ENCODE measurements at places on chromosomes 4 and X.
A peak's percentile ranks its signal among the peaks of the same experiment; 100 is the strongest.

DNA sequence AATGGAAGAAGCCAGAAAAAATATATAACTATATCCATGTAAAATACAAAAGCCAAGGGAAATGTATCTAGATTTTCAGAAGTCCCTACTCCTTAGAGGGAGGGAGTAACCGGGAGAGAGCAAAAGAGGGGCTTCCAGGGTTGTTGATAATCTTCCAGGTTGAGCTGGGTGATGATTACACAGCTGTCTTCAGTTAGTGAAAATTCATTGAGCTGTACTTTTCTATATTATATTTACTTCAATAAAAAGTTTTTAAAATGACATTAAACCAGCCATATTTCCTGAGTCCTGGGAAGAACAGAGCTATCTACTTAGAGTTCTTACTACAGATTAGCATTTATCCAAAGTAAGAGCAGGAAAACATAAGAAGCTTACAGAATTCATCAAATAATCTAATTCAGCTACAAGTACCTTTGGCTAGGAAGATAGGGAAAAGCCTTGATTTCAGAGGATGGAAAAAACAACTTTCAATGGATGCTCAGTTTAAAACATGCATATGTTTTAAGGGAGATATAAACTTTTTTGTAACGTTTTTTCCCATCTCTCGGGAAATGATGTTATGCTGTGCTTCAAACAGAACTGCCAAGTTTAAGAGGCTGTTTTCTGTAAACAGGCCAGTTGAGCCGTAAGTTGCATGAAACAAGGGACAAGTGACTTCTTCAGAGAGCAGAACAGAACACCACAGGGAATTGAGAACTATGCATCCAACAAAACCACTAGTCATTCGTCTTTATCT, 204.6 kb downstream of the SCFD2 start:
- DNase-seq, result peak; percentile 9

DNA sequence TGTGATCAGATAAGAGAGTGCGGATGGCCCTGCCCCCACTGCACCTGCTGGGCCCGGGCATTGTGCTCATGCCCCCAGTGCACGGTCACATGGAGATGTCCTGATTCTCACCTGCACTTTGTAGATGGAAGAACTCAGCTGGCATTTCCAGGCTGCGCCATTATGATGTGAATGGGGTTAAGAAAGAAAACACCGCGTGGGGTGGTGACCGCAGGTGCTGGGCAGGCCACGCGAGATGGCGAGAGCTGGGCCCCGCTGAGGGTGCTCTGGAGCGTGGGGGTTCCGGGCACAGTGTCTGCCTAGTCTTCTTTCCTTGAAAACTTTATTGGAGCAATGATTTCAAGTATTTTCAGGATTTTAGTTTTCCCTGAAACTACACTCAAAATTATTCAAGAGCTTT, 17.8 kb upstream of the HGFAC start:
- DNase-seq, result no peak

DNA sequence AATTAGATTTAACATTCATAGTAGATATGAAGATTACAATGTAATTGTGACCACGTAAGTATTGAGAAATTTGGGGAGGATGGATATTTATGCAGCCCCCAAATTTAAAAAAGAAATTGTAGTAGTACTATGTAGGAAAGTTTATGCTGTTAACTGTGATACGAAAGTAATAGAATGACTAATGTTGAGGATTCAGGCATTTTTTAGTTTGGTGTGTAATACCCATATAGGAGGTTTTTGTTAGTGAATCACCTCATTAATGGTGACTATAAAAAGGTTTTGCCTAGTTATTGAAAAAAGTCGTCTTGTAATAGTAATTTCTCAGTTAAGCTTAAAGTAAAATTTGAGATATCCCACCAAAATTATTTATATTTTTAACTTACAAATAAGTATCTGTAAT, 67.2 kb downstream of the SMARCAD1 start:
- DNase-seq, result no peak

DNA sequence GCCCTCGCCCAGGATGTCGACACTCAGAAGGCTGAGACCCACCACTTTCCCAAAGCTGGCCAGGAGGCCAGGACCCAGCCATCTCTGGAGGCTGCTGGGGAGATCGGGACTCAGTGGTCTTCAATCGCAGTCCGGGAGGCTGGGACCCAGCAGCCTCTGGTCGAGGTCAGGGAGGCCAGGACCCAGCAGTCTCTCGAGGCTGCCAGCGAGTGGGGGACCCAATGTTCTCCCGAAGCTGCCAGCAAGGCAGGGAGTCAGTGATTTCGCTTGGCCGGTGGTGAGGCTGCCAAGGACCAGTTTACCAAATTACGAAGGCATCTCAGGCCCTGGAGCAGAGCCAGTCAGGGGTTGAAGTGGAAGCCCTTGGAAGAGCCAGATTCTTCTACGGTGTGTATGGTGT, 181.6 kb downstream of the NAF1 start:
- DNase-seq, result no peak

GRCh38 chrX:123087326-123087725, 96.8 kb upstream of the GRIA3 start:
- DNase-seq, result no peak

GRCh38 chrX:102708900-102709299, 3.3 kb upstream of the GPRASP2 start:
- no peak for DNase-seq

DNA sequence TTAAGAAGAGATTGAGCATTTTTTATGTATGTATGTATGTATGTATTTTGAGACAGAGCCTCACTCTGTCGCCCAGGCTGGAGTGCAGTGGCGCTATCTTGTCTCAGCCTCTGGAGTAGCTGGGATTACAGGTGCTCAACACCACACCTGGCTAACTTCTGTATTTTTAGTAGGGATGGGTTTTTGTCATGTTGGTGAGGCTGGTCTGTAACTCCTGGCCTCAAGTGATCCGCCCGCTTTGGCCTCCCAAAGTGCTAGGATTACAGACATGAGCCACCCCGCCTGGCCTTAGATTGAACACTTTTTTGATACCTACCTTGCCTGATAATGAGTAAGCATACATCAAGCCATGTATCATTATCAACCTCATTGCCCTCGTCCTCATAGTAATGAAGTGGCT, 2.7 kb downstream of the N4BP2 start:
- no peak for DNase-seq

DNA sequence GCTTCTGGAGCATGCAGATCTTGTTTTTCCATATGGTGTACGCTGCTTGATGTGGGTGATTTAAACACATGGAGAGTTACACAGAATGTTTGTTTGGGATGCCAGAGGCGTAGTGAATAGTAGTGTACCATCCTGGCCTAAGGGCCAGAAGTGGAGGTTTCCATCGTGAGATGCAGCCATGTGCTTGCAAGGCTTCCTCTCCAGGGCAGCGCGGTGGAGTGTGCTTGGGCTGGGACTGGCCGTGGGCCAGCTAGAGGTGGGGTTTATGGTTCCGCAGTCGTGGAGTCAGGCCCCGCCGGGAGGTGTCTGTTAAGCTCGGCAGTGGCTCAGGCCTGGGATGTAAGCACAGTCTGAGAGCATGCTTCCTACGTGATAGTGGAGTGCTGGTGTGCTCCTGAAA, 14.0 kb downstream of the STOX2 start:
- no peak for DNase-seq

DNA sequence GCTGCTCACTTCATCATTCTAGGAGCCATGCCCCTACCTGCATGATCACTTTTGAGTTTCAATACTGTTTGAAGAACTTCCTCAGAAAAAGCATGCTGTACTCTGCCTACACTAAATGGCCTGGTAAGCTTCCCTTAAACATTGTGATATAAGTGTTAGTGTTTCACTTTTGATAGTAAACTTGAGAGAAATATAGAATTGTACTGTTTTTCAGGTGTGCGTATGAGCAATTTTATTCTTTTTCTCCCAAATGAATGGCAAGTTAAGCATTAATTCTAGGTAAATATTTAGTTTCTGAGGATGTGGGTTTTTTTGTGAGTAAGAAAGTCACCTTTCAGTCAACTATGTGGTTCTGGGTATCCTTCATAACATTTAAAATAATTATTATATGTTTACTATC, 484.5 kb downstream of the IL15 start:
- DNase-seq, result no peak

- DNase-seq, result no peak
Measured at GRCh38 chr4:170003071-170004070, 22.8 kb downstream of the MFAP3L start.

DNA sequence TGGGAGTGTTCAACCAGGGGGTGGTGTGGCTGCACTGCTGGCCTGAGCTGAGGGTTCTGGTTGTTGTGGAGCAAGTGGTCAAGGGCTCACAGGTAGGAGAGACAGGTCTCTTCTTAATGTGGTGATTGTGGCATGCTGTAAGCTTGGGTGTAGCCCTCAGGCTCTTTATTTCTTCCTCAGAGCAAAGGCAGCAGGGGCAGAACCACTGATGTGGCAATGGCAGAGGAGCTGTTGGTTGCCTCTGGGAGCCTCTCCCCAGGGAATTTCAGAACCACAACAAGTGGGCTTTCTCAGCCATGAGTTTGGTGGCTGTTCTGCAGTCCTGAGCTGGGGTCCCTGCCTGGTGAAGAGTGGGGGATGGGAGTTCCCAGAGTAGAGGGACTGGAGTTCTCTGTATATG, 1017.2 kb downstream of the SH3BGRL start:
- DNase-seq, result no peak

DNA sequence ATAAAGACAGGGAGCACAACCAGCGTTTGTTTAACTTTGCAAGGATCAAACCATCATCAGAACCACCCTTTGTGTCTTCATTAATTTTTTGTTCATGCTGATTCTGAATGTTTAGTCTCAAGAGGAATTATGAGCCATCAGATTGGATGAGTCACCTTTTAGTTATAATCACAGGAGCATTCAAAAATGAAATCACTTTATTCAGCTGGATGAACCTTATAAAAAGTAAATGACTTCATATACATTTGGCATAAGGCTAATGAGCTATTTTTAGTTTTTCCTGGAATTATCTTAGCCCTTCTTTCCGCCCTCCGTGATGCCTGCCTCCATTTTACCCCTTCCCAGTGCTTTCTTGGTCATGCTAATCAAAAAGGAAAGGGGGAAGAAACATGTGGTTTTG, 103.6 kb downstream of the SORBS2 start:
- DNase-seq, result no peak

DNA sequence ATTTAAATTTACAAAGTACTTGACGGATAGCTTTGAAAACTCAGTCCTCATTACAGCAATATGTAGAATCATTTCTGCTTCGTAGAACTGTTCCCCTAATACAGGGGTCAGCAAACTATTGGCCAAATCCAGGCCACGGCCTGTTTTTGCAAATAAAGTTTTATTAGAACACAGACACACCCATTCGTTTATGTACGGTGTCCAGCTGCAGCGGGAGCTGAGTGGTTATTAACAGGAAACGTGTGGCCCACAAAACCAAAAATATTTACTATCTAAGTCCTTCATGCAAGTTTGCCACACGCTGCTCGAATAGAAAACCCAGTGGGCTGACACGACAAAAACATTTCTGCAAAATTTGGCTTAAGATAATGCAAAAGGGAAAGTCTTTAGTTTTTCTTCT, 146.5 kb downstream of the AFAP1 start:
- DNase-seq, result no peak

GRCh38 chr4:53075162-53075785, 213.2 kb downstream of the RASL11B start:
- no peak for DNase-seq

- no peak for DNase-seq
Measured at GRCh38 chr4:28709891-28710290, 1849.2 kb downstream of the STIM2 start.

- DNase-seq, result no peak
Measured at GRCh38 chrX:119762718-119763117, 4.3 kb downstream of the SOWAHD start.

DNA sequence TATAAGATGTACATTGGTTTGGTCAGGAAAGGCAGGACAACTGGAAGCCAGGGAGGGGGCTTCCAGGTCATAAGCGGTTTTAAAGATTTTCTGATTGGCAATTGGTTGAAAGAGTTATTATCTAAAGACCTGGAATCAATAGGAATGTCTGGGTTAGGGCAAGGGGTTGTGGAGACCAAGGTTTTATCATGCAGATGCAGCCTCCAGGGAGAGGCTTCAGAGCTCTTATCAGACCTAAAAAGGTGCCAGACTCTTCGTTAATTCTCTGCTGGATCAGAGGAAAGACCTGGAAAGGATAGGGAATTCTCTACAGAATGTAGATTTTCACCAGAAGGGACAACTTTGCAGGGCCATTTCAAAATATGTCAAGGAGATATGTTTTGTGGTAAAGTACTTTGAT, 62.8 kb downstream of the BEX3 start:
- no peak for DNase-seq

DNA sequence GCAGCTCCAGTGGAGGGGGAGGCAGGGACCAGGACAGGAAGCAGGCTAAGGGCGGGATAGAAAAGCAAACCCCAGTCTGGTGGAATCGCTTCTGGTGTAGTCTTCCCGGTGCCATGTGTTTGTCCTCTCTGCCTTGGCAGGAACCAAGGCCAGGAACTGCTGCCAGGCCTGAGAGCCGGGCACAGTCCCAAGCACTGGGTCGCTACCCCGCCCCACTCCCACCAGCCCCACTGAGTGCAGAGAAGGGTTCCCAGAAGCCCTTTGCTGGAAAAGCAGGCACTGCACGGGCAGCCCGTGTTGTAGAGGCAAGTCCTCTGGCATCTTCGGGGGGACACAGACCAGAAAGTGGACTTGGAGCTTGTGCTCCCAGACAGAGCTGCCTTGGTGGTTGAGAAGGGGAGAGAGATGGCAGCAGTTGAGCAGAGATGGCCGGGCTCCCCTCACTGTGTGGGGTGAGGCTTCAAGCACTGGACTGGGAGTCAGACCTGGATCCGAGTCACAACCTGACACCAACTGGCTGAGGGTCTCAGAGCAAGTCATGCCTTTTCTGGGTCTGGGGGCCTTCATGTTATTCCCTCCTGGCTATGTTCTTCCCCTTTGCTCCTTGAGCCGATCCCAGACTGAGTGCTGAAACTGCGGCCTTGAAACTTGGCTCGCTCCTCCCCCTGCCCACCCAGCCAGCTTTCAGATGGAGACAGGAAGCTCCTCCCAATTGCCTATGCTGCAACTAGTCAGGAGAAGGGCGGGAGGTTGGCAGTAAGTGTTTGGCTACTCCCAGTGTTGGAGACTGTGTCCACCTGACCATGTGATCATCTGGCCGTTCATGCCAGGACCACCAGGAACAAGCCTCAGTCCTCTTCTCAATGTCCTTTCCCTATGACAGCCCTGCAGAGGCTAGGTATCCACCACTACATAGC, 59.7 kb upstream of the MTM1 start:
- DNase-seq, result peak; percentile 74

Data from globus pallidus (tissue), 1 donor.